ENCODE measurements at places on chromosomes 11 and 22. TPM values are rescaled to one million over a fixed set of nuclear protein-coding genes. Genes with fewer than 3 reads are reported as not detected.

PANX2 gene
- total RNA-seq = 1.5 TPM

EHBP1L1 gene
- 30.9 TPM for total RNA-seq

NPAS4 gene
- 0.11 TPM for total RNA-seq

GAL gene
- 8.3 TPM for total RNA-seq

ANKK1 gene
- 0.06 TPM for total RNA-seq

MS4A3 gene
- total RNA-seq = not detected

RFPL1 gene
- total RNA-seq = not detected

RAG1 gene
- 0.18 TPM for total RNA-seq

CD248 gene
- total RNA-seq = not detected

ZNF214 gene
- 1.8 TPM for total RNA-seq

IGF2 gene
- total RNA-seq = 0.45 TPM

GPR83 gene
- total RNA-seq = not detected

BDNF gene
- total RNA-seq = 12.5 TPM

CATSPER1 gene
- total RNA-seq = 1.3 TPM

MRGPRX1 gene
- total RNA-seq = not detected

THOC5 gene
- total RNA-seq = 74.8 TPM

MRPL40 gene
- 60.5 TPM for total RNA-seq

KMT2A gene
- 13.2 TPM for total RNA-seq

KCNJ11 gene
- total RNA-seq = not detected

SPDYC gene
- total RNA-seq = not detected

NCR3LG1 gene
- 1.5 TPM for total RNA-seq

PLAAT3 gene
- 30.3 TPM for total RNA-seq

LRP4 gene
- total RNA-seq = 1.7 TPM

CST6 gene
- not detected for total RNA-seq

SGSM1 gene
- total RNA-seq = not detected

MUC2 gene
- total RNA-seq = not detected

BATF2 gene
- 0.51 TPM for total RNA-seq

NPTXR gene
- total RNA-seq = 1.5 TPM

CDC42BPG gene
- total RNA-seq = 0.06 TPM

SCO2 gene
- total RNA-seq = 9.4 TPM

KDM4D gene
- 4.4 TPM for total RNA-seq

C2CD3 gene
- 21.9 TPM for total RNA-seq

SFI1 gene
- total RNA-seq = 2.4 TPM

OR51E2 gene
- total RNA-seq = not detected
